NCI-H2227 treated with DMSO at 0.1 percent for 48 hours (cell line): ENCODE measurements at places on chromosomes 1 and 21.

DNA sequence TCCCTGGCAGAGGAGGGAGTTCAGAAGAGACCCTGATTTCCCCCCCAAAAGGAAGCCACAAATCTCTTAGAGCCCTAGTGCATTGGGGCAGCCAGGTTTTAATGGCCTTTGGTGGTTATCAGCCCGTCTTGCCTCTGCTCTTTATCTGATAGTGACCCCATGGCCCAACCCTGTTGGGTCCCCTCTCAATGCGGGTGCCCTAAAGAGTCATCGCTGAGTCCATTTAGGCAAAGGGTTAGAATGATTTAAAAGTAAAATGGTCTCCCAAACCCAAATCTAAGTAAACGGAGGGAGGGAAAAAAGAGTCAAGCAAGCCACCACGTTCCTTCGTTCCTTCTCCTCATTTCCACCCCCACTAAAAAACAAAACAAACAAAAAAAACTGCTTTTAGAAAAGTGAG, 164.0 kb downstream of the RUNX1 start:
- no peak for DNase-seq

DNA sequence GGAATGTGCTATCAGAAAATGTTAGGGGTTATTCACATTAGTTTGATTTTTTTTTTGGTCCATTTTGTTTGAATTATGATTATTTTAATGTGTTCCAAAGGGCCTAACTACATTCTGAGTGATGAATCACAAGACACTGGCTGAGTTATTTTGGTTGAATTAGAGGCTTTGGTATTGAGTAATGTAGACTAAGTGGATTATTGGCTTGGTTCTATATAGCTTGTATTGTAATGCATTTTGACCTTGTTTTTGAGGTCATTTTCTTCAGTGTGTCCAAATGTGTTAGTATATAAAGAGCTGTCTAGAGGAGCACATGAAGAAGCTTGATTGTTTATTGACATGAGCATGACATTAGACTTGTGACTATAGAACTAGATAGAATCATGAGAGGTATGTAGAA, 3.4 kb downstream of the ZNF326 start:
- DNase-seq, result no peak

DNA sequence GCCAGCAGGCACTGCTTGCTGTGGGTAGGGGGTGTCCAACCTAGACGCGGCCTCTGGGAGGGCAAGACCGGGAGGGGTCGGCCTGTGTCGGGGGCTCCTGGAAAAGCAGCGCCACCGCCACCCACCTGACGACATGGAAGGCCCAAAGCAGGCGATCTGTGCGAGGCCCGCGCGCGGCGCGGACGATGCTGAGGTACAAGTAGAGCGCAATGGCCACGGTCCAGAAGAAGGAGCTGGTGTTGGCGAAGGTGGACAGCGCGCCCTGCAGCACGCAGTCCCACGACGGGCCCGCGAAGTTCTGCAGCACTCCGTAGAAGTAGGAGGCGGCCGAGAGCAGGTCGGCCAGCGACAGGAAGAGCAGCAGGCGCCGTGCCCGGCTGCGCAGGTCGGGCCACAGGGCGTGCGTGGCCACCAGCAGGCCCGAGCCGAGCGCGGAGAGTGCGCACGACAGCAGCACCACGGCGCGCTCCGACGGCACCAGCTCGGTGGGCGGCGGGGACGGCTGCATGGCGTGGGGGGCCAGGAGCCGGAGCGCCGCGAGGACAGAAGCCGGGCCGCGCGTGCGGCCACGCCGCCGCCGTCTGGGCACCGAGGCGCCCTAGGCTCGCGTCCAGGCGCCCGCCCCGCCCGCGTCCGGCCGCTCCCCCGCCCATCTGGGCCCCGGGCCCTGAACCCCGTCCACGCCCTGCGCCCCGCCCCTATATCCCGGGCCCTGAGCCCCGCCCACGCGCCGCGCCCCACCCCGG, at the start of gene GPR157:
TSS of gene GPR157 (minus strand) at position 583 of the 746 bp plus-strand sequence. CDS start at position 508, 75 bp downstream.
- DNase-seq, result peak; percentile 28

DNA sequence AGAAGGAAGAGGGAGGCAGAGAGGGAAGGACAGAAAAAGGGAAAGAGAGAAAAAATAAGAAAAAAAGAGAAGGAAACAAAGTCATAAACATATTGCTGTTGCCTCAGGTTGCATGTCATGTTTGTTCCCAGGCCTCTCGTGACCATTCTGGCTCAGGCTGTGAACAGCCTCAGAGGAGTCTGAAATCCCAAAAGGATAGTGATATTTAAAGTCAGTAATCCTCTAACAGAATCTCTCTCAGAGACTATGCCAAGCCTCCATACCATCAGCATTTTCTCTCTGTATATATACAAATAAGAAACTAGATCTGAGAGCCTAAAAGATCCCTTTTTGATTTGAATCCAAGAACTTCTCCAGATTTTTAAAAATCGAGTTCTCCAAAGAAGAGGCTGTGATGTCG, 35.2 kb downstream of the GORAB start:
- DNase-seq, result no peak

DNA sequence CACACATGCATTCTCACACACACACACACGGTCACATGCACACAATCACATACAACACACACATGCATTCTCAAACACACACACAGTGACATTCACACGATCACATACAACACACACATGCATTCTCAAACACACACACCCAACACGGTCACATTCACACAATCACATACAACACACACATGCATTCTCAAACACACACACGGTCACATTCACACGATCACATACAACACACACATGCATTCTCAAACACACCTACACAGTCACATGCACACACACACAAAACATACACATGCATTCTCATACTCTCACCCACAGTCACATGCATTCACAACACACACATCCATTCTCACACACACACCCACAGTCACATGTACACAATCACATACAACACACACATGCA, 135.0 kb downstream of the CASZ1 start:
- no peak for DNase-seq

GRCh38 chr1:206883876-206884275, 13.4 kb upstream of the IL24 start:
- DNase-seq, result no peak
